HFFc6 (cell line): ENCODE measurements at places on chromosomes 7 and 10.

- no peak for DNase-seq
Observed at GRCh38 chr10:35185260-35186034, 58.8 kb downstream of the CREM start.

DNA sequence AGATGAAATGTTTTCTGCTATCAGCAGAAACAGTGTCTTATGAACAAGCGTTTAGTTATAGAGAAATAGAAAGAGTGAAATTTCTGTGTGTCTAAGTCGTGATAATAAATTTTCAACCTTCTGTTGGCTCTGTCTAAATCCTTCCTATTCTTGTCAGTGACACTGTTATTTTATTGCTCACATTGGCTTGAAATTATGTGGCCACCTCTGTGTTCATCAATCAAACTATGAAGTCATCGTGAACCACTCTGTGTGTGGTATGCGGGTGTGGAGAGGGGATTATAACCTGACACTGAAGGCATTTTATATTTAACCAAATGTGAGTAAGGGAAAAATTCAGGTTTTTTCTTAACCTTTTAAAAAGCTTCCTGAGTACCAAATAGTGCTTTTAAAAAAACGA, 12.3 kb downstream of the AOAH start:
- no peak for DNase-seq

DNA sequence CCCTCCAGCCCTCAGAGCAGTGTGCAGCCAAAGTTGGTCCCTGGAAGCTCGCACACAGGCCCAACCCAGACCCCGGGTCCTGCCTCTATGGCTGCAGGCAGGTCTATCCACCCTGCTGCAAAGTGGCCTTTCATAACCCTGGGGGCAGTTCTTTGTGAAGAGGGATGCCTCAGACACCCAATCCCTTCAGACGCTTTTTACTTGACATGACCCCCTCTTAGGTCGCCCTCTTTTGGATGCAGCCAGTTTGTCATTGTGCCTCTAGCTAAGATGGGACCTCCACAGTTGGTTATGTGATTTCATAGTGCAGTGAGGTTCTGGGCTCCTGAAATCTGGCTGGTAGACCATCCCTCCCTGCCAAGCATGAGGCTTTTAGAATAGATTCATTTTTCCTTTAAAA, 27.3 kb downstream of the SMKR1 start:
- no peak for DNase-seq

DNA sequence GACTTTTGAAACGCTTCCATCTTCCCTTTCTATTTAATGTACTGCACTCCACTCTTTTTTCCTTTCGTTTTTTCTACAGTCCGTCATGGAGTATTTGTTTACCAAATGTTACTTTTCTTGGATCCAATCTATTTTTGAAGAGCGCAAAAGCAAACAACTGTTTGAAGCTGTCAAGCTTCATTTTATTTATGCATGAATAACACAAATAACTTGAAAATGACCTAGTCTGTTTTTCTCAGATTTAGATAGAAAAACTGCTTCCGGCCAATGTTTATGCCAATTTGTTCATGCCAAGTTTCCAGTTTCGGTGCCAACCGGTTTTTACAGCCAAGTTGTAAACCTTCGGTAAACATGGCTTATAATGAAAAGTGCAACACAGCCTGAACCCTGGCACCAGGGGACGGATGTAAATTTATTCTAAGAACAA, 150.9 kb upstream of the KLF6 start:
- DNase-seq = no peak
